NCI-H2171 treated with DMSO at 0.1 percent for 48 hours (cell line): ENCODE measurements at places on chromosomes 1 and 21.

GRCh38 chr21:42253466-42253865 lies 34.5 kb downstream of the ABCG1 start:
- no peak for DNase-seq

GRCh38 chr1:111127923-111128643 lies 11.8 kb downstream of the DRAM2 start:
- DNase-seq = no peak

DNA sequence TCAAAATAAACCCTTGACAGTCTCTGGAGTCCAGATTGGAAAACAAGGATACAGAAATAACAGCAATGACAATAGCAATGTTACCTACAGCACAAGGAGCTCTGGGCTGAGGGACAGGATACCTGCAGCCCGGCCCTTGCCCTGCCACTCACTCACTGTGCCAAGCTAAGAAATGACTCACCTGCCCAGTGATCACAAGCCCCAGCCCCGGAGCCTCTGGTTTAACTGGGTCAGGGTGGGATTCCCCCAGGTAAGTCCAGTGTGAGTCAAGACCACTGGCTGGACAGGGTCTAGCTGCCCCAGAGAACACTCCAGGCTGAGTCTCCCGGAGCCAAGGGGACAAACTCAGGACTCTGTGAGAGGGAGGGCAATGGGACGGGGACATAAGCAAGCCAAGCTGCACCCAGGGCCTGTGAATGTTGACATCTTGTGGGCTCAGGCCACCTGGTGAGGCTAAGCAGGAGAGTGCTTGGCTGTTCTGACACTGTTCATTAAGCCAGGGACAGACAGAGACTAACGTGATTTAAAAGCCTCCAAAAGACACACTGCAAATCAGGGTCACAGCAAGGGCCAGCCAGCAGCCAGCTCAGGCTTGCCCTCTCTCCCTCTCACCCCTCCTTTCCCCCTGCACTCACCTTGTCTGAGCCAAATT lies 64.1 kb downstream of the MIS18A start:
- DNase-seq = no peak

DNA sequence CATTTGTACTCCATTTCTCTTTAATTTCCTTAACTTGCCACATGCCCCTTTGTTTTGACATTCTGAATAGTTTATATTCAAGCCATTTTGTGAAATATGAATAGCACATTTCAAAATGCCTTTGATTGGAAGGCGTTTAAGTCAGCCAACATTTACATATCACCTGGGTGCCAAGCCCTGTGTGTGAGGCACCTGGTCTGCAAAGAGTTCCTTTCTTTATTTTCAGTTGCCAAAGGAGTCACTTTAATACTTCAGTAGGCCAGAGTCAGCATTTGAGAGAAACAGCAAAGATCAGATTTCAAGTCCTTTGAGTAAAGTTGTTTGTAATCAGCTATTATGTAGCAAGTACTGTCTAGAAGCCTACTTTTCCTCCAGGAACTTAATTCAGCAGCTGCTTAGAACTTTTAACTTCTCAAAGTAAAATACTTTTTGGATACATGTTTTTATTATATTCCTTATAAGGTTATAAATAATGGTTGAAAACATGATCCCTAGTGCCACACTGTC lies 70.8 kb downstream of the DTL start:
- no peak for DNase-seq

- no peak for DNase-seq
These were observed 264.0 kb upstream of the CAMK1G start for GRCh38 chr1:209319549-209319948.
